NCI-H1436 treated with DMSO at 0.1 percent for 48 hours (cell line): ENCODE measurements at places on chromosomes 13 and 19.

DNA sequence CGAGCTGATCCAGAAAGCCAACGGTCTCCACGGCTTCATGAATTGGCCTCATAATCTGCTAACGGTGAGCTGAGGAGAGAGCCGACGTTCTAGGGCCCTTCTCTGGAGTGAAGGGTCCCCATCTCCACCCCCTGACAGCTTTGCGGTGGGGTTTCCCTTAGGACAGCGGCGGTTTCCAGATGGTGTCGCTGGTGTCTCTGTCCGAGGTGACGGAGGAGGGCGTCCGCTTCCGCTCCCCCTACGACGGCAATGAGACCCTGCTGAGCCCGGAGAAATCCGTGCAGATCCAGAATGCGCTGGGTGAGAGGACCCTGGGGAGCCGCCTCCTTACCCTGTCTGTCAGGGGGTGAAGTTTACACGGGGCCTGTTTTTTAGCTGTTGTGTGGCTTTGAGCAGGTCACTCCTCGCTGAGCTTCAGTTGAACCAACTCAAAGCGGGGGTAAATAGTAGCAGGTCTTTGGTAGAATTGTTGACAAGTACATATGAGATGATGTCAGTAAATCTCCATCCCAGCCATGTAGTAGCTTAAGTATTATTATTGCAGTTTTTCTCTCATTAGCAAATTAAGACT lies 801 bp downstream of the QTRT1 start:
- no peak for DNase-seq

GRCh38 chr19:13231663-13232062 lies 81.5 kb downstream of the IER2 start:
- DNase-seq: no peak

DNA sequence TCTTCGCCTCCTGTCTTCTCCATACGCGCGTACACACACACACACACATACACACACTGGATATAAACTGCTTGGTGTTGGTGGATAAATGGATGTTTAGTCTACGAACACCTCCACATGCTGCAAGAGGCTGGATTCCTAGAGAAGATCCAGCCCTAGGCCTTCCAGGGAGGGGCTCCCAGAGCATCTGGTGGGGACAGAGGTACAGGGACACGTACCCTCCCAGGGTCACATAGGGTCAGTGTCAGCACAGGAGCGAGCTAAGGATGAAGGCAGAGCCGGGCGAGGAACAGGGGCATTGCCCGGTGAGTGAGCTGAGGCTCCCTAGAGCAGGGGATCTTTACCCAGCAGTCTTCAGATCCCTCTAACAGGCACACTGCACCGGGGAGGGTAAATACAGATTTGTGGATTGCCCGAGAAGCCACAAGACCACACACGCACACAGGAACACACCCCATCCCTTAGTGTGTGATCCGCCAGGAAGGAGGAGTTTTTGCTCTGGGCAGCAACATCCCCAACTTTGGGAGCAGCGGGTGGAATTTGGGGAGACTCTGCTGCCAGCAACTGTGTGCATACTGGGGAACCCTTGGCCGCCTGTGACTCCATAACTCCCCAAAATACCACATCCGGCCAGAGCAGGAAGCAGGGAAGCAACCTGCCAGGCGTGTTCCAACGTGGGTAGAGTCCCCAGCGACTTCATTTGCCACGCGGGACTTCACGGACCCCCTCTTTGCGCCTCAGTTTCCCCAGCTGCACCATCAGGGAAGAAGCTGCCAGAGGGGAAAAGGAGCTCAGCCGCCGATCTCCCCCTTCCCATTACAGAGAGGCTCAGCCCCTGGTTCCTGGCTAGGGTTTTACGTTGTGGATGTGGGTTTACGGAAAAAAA lies 5.8 kb upstream of the TLE2 start:
- DNase-seq: no peak

GRCh38 chr13:109243311-109243951 lies 543.0 kb downstream of the IRS2 start:
- DNase-seq: no peak

DNA sequence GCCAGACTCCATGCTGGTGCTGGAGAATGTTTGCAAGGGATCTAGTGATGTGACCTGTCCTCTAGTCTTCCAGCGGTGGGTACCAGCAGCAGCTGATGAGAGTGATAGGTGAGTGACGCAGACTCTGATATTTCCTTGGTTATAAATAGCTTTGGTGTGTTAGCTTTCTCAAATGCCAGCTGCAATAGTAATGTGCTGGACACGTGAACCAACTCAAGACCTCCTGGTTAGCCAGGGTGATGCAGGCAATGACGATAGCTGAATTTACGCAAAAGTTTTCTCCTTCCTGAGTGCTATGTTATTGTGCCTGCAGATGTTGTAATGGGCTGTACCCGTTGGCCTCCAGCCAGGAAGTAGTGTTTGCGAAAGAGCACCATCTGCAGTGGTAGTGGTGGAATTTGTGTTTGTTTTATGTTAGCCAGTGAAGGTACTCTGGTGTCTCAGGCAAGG lies 129.5 kb downstream of the CYSLTR2 start:
- DNase-seq: no peak

GRCh38 chr19:5891572-5891937 lies 12.0 kb downstream of the NDUFA11 start:
- no peak for DNase-seq

- DNase-seq: no peak
Measured at GRCh38 chr13:95788100-95788463, 111.1 kb downstream of the DNAJC3 start.

DNA sequence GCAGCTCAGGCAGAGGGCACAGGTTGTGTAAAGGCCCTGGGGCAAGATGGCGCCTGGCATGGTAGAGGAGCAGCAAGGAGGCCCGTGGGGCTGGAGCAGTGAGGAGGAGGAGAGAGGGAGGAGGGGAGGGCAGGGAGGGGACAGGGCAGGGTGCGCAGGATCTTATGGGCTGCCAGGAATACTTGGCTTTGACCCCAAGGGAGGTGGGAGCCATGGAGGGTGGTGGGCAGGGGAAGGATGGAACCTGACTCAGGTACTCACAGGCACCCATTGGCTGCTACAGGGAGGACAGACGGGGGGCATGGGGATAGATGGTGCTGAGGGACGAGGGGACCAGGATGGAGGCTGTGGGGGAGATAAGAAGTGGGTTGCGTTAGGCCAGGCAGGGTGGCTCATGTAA lies 3.3 kb downstream of the TNFAIP8L1 start:
- DNase-seq: no peak

- DNase-seq: no peak
Measured at GRCh38 chr13:45783346-45784043, 68.1 kb downstream of the SIAH3 start.
